ENCODE measurements at places on chromosomes 5 and 9.

GRCh38 chr5:59587489-59588337 is 305.8 kb downstream of the PDE4D start:
- DNase-seq, result peak; percentile 64

- no peak for DNase-seq
These were observed 77.6 kb downstream of the MAPKAP1 start for GRCh38 chr9:125629446-125629845.

DNA sequence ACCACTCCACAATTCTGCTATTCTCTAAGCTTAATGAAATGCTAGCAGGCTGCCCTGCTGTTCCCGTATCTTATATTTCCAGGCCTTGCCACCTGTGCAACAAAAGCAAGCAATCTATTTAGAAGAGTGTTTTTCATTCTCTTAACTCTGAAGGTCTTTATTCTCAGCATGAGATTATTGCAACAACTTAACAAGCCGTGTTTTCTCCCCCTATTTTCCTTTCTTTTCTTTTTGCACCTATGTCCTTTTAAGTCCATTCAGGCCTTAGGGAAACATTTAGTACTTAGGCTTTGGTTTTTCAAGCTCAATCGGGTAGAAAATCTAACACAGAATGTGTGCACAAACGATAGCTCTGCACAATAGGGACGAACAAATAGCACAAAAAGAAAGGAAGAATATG is 89.6 kb upstream of the DMRTA1 start:
- no peak for DNase-seq

DNA sequence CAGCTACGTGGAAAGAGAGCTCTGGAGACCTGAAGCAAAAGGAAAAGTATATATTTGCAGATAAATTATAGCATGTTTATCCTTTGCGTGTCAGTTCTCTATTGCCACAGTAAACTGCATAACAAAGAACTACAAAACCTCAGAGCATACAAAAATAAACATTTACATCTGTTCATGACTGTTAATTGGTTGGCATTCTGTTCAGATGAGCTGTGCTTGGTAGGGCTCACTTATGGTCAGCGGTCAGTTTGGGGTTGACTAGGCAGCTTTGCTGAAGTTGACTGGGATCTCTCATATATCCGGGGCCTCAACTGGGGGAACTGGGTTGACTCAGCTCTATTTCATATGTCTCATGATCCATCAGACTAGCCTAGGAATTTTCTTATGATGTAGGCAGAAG is 257.7 kb downstream of the TLE1 start:
- no peak for DNase-seq

GRCh38 chr9:123020796-123021195 is 12.7 kb upstream of the GPR21 start:
- no peak for DNase-seq

DNA sequence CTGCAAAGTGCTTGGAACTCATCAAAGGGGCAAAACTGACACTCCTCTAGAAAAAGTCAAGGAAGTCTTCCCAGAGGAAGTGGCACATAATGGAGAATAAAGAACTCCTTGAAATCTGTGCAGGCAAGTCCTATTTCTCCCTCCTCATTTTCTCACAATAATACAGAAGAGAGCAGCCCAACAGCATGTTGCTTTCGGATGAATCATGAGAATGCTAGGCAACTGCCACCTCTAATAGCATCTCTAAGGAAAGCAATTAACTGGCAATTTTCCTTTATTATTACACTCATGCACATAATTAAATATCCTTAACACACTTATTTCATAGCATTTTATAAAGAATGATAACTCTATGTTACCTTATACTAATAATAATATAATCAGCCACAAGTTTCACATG is 122.2 kb upstream of the PTGER4 start:
- no peak for DNase-seq

DNA sequence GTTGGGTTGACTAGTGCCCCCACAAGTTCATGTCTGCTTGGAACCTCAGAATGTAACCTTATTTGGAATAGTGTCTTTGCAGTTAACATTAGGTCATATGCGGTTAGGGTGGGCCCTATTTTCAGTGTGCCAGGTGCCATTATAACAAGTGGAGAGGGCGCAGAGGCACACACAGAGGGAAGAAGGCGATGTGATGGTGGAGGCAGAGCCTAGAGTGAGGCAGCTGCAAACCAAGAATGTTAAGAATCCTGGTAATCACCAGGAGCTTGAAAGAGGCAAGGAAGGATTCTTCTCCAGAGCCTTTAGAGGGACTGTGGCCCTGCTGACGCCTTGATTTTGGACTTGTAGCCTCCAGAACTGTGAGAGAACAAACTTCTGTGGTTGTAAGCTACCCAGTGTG is 10.9 kb downstream of the GPR107 start:
- DNase-seq, result no peak

DNA sequence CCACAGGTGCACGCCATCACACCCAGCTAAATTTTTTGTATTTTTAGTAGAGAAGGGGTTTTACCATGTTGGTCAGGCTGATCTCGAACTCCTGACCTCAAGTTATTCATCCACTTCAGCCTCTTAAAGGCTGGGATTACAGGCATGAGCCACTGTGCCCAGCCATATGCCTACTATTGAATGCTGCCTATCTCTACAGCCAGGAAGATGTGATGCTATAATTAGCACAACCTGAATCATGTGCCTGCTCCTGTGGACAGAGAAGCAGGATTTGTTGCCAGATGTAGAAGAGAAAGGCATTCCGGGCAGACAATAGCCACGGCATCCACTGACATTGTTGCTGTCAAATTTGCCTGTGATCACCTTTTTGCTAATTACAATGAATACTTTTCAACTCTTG is 24.4 kb upstream of the MLLT3 start:
- DNase-seq, result no peak

GRCh38 chr9:37923118-37923795 is 19.3 kb upstream of the SLC25A51 start:
- no peak for DNase-seq

DNA sequence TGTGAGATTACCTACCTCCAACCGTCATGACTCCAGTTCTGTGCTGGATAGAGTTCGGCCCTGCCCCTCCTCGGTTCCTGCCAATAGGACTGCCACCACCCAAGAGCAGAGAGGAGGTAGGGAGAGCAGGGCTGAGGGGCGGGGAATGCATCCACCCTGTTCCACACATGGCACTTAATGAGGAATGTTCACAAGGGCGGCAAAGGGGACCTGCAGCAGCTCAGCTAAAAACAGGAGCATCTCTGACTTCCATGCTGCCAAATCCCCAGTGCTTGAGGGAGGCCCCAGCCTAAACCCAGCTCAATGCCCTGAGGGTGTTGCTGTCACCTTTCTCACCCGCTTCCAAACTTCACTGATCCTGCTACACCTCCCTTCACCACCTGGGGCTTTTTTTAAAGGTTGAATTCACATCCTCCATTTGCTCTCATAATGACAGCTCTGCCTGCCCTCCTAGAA is 7.8 kb upstream of the DELE1 start:
- DNase-seq, result no peak

DNA sequence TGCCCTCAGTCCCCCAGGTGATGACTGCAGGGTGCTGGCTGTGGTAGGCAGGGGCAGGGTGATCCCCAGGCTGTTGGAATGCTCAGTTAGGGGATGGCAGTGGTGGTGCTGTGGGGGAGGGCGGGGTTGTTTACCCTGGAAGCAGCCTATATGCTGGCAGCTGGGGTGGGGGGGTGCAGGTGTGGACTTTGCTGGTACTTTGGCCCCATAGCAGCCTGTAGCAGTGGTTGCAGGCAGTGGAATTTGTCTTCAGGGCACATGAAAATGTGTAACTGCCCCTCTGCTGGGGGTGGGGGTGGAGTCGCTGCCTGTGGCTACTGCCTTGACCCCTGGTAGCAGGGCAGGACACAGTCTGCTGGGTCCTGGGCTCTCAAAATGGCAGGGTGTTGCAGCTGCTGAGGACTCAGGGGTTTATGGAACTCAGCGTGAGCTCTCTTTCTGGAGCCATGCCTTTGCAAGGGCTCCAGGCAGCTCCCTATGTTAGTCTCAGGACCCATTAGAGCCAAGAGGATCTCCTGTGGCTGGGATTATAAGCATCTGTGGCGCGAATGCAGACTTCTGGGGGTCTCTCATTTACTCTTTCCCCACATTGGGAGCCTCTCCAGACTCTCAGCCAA is 65.0 kb downstream of the RMI1 start:
- DNase-seq, result no peak

GRCh38 chr5:135140446-135141204 is 106.6 kb upstream of the PITX1 start:
- DNase-seq, result no peak

DNA sequence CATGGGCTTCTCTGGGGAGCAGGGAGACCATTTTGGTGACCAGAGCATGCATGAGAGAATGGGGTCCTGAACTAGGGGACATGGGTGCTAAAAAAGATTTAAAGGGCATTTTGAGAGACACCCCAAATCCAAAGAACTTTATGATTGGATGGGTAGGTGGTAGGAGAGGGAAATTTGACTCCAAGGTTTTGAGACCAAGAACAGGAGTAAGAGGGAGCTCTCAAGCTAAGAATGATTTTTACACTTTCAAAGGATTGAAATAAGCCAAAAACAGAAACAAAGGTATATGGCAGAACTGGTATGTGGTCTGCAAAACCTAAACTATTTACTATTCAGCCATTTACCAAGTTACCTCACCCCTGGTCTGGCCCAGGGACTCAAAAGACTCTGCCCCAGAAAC is 318.2 kb upstream of the CLINT1 start:
- no peak for DNase-seq

GRCh38 chr9:687994-688393 is 153.5 kb upstream of the DMRT1 start:
- no peak for DNase-seq

GRCh38 chr9:97900103-97900737 is 22.1 kb downstream of the TRMO start:
- DNase-seq, result no peak

GRCh38 chr5:83548581-83548980 is 77.0 kb downstream of the VCAN start:
- no peak for DNase-seq

GRCh38 chr9:5554254-5554653 is 43.9 kb downstream of the PDCD1LG2 start:
- no peak for DNase-seq

DNA sequence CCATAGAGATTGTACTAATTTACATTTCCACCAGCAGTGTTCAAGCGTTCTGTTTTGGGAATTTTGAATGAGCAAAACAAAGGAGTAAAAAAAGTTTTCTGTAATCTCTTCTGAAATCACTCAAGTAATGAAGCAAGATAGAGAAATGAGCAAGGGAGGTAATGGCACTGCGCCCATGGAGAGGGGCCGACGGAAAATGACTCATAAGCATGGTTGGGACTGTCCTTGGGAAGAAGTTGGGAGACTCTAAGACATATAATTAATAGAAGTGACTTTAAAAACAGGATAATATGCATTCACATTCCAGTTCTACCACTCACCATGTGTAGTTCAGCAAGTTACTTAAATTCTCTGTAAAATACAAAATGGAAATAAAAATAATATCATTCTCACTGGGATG is 62.5 kb upstream of the C5orf46 start:
- no peak for DNase-seq

- DNase-seq, result no peak
These were observed 146.7 kb upstream of the RAI14 start for GRCh38 chr5:34509392-34509791.

DNA sequence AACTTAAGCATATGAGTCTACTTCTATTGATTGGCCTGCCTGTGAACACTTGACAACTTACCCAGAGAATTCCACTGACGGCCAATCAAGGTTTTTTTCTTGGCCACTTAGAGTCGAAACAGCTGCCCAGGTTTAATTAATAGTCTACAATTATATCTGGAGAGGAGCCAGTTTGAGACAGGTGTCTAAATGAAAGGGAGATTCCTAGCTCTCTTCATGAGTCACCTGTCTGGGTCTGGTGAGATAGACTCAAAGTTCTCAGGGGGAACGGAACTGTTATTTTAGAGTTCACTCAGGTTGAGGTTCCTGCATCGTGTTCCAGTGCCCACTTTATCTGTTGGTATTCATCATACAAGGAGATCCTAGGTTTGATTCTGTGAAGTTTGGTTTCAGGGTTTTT is 111.0 kb downstream of the CD180 start:
- DNase-seq, result no peak
